Thoracic aorta (tissue), 2 donors: ENCODE measurements at places on chromosomes 2 and 18. TPM values are rescaled to one million over a fixed set of nuclear protein-coding genes. Genes with fewer than 3 reads are reported as not detected.
A peak's percentile ranks its signal among the peaks of the same experiment; 100 is the strongest.

Gene OR6B2
- not detected for total RNA-seq

Gene CD302
- total RNA-seq, result 110 TPM

Gene DSEL
- total RNA-seq, result 38.5 TPM

Gene FECH
- 39.6 TPM for total RNA-seq

Gene KCNIP3
- 22.1 TPM for total RNA-seq

Gene REG3A
- total RNA-seq, result 8.3 TPM

Gene CEP192
- 20.1 TPM for total RNA-seq

DNA sequence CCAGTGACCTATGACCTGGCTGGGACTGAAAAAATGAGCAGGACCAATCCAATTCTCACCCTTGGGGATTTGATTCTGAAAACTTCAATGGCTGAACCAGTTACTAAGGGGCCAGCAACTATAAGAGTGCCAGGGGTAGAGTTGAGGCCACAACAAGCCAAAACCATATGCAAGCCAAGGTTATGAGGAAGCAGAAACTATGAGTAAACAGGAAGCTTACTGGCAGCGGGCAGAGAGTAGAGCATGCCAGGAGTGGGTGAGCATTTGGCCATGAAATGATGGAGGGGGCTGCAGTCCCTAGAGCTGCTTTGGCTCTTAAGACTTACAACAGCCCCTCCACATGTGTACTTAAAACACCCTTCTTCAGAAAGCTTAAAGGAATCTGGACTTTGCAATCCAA, 82.4 kb downstream of the RBMS1 start:
- H3K4me3 ChIP-seq, result no peak overlapping the region
- peak overlapping the region; percentile 70 for H3K27ac ChIP-seq
- no peak for DNase-seq
- peaks cover 33% of the 10 kb centered on the region for H3K4me1 ChIP-seq
- no peaks in the 10 kb centered on the region for H3K36me3 ChIP-seq
- no peaks in the 10 kb centered on the region for H3K27me3 ChIP-seq

- H3K27ac ChIP-seq, result peak overlapping the region; percentile 99
- H3K4me3 ChIP-seq, result peak overlapping the region; percentile 97
- no peaks in the 10 kb centered on the region for H3K27me3 ChIP-seq
- peaks cover 59% of the 10 kb centered on the region for H3K4me1 ChIP-seq
These were observed 5.6 kb downstream of the FOSL2 start for GRCh38 chr2:28398101-28398834.

- H3K27ac ChIP-seq, result no peak overlapping the region
- H3K36me3 ChIP-seq, result no peaks in the 10 kb centered on the region
- no peak for DNase-seq
- H3K4me1 ChIP-seq, result no peaks in the 10 kb centered on the region
- H3K27me3 ChIP-seq, result no peaks in the 10 kb centered on the region
- peak overlapping the region; percentile 84 for H3K4me3 ChIP-seq
These were observed 2.3 kb downstream of the RFTN2 start for GRCh38 chr2:197673106-197673505.

DNA sequence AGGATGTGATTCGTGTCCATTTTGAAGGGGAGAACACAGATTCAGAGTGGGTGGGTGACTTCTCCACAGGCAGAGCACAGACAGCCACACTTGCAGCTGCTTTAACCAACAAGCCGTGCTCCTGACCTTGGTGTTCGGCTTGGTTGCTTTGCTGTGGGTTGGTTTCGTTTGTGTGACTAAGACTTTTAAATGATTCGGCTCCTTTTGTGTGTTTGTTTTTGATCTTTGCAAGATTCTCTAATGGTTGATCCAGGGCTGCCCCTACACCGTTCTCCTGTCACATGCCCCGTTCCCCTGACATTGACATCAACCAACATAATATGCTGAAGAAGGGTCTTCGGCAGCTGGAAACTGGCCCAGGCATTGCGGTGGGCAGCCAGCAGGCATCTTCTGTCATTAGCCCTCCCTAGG, 95.9 kb upstream of the MBOAT2 start:
- no peak overlapping the region for H3K4me3 ChIP-seq
- no peaks in the 10 kb centered on the region for H3K36me3 ChIP-seq
- no peak for DNase-seq
- H3K27ac ChIP-seq, result no peak overlapping the region

GRCh38 chr2:96623116-96623515, 15.0 kb downstream of the KANSL3 start:
- no peak for DNase-seq
- H3K27me3 ChIP-seq, result no peaks in the 10 kb centered on the region
- peaks cover 9% of the 10 kb centered on the region for H3K36me3 ChIP-seq
- no peak overlapping the region for H3K4me3 ChIP-seq
- no peak overlapping the region for H3K27ac ChIP-seq

GRCh38 chr2:236161082-236161462, 7.1 kb downstream of the GBX2 start:
- H3K27me3 ChIP-seq, result peaks cover 17% of the 10 kb centered on the region
- H3K4me1 ChIP-seq, result peaks cover 25% of the 10 kb centered on the region
- no peaks in the 10 kb centered on the region for H3K36me3 ChIP-seq

DNA sequence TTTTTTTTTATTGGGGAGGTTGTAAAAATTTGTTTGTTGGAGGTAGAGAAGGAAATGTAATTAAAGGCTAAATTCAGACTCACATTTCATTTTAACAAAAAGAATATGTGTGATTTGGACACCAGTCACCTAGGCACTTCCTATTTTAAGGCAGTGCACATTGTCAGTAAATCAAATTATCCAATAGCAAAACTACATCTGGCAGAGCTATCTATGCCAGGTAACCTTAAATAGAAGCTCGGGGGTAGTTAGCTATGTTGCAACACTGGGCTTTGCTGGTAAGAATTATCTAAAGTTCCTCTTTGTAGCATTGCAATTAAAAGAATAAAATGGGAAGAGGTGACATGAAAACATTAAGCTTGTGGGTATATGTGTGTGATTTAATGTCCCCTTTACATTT, 1064.4 kb upstream of the ZEB2 start:
- H3K27ac ChIP-seq, result no peak overlapping the region
- DNase-seq, result no peak
- no peaks in the 10 kb centered on the region for H3K4me1 ChIP-seq
- H3K27me3 ChIP-seq, result no peaks in the 10 kb centered on the region

GRCh38 chr2:64012115-64012514, 7.1 kb downstream of the VPS54 start:
- no peak overlapping the region for H3K27ac ChIP-seq
- DNase-seq, result no peak
- H3K4me3 ChIP-seq, result no peak overlapping the region
- peaks cover 20% of the 10 kb centered on the region for H3K4me1 ChIP-seq
- no peaks in the 10 kb centered on the region for H3K36me3 ChIP-seq

DNA sequence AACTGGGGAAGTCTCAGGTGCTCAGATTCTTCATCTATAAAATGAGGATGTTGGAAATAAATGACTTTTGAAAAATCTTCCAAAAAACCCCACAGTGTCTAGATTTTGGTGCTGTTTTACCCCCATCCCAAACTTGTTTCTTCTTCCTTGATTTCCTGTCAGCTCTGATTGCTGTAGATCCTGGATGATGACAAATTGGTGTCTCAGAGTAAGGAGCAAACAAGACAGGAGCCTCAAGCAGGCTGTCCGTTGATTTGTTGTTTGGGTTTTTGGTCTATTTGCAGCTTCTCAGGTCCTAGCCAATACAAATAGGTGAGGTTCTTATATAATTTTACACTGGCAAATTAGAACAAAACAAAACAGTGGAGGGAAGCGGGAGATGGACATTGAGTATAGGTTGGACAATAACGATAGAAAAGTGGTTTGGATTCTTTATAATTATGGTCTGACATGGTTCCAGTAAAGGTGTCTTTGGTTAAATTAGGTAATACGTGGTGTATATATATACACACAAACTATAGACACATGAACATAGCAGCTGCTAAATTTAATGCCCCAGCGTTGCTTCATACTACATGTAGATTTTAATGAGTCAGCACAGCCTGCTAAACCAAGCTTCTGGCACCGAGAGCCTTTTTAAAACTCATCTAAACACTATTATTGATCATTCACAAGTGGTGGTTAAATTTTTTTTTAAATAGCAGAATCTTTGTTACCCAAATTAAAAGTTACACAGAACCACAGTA, 142.5 kb downstream of the FMNL2 start:
- no peaks in the 10 kb centered on the region for H3K27me3 ChIP-seq
- DNase-seq, result no peak
- no peak overlapping the region for H3K4me3 ChIP-seq
- no peaks in the 10 kb centered on the region for H3K36me3 ChIP-seq
- peaks cover 21% of the 10 kb centered on the region for H3K4me1 ChIP-seq

DNA sequence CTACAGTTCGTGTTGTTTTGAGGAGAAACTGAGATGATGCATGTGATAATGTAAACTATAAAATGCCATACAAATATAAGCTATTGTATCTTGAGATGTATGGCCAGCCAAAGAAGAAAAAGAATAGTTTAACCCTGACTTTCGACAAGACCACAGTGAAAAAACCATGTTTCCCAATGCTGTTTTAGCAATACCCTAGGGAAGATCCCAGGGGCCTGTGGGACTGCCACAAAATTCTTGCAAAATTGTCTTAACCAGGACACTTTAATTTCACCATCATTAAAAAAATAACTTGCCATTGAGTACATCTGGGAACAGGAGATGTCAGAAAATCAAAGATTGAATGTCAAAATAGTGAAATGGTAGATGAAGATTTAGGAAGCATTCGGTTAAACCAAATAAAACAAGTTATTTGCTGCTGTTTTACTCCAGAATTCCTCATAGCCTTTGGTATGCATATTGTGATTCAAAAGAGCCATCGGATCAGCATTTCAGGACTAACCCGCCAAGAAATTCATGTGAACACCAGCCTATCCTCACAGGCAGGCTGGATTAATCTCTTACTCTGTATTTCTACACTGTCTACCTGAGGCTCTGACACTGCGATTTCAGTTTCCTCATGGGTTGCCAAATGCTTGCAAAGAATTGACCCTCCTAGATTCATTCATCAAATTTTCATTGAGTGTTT, 49.0 kb upstream of the SP3 start:
- no peaks in the 10 kb centered on the region for H3K36me3 ChIP-seq
- H3K27me3 ChIP-seq, result no peaks in the 10 kb centered on the region
- no peak overlapping the region for H3K4me3 ChIP-seq
- DNase-seq, result no peak
- peaks cover 61% of the 10 kb centered on the region for H3K4me1 ChIP-seq
- peak overlapping the region; percentile 97 for H3K27ac ChIP-seq

DNA sequence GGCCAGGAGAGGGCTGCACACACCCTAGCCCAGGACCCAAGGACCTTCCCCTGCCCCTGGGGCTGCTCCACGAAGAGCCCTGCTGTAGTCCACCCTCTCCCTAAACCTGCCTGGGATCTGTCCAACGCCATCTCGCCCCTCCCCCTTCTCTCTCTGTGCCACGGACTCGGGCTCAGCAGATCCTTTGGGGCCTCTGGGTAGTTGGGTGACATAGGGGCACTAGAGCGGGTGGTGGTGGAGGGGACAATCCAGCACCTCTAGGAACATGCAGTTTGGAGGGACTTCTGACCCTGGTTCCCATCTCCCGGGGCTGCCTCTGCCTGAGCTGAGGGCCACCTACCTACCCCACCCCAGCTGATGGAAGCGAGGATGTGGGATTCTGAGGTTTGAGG, 7.3 kb upstream of the CRYBA2 start:
- H3K27ac ChIP-seq, result no peak overlapping the region
- no peak for DNase-seq
- H3K36me3 ChIP-seq, result no peaks in the 10 kb centered on the region
- H3K27me3 ChIP-seq, result peaks cover 31% of the 10 kb centered on the region
- peaks cover 26% of the 10 kb centered on the region for H3K4me1 ChIP-seq
- H3K4me3 ChIP-seq, result no peak overlapping the region

DNA sequence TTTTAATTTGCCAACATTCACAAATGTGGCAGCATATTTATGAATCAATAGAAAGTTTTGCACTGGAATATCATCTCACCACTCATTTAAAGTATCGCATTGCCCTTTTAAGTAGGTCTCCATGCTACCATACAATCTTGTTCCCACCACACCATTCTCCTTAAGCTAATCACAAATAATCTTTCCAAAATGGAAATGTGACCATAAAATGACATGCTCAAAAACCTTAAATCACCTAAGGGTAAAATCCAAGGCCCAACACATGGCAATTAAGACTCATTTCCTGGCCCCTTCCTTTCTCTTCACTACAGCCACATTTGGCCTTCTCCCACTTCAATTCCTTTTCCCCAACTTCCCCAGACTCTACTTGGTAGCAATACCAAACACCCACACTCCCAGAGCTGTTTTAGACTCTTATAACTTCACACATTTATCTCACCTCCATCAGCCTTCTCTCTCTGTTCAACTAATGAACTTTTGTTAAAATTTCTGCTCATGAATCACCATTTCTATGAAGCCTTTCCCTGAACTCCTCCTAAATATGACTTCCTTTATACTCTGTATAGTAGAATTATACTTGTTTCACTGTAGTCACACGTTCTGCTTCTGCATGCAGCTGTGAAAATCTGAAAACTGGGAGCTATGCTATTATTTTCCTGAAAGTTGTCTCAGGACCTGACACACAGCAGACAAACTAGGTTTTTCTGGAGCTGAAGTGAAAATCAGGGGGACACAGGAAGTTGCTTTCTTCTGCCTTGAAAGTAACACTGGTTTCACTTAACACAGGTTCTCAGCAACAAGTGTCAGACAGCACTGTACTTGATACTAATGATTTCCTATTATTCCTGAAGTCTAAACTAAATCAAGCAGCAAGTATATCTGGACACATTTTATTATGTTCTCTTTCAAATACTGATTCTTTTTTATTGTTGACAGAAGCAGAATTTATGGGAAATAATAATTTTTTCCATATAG, 303.9 kb downstream of the ZEB2 start:
- H3K27ac ChIP-seq, result no peak overlapping the region
- no peak overlapping the region for H3K4me3 ChIP-seq
- no peaks in the 10 kb centered on the region for H3K27me3 ChIP-seq
- H3K36me3 ChIP-seq, result no peaks in the 10 kb centered on the region

- no peak for DNase-seq
- peaks cover 19% of the 10 kb centered on the region for H3K4me1 ChIP-seq
- no peaks in the 10 kb centered on the region for H3K36me3 ChIP-seq
These were observed 77.5 kb upstream of the ZEB2 start for GRCh38 chr2:144597388-144597787.

GRCh38 chr2:160252278-160252887, 52.3 kb upstream of the ITGB6 start:
- H3K36me3 ChIP-seq, result no peaks in the 10 kb centered on the region
- H3K4me1 ChIP-seq, result peaks cover 17% of the 10 kb centered on the region
- H3K4me3 ChIP-seq, result no peak overlapping the region
- DNase-seq, result no peak
- H3K27ac ChIP-seq, result no peak overlapping the region

DNA sequence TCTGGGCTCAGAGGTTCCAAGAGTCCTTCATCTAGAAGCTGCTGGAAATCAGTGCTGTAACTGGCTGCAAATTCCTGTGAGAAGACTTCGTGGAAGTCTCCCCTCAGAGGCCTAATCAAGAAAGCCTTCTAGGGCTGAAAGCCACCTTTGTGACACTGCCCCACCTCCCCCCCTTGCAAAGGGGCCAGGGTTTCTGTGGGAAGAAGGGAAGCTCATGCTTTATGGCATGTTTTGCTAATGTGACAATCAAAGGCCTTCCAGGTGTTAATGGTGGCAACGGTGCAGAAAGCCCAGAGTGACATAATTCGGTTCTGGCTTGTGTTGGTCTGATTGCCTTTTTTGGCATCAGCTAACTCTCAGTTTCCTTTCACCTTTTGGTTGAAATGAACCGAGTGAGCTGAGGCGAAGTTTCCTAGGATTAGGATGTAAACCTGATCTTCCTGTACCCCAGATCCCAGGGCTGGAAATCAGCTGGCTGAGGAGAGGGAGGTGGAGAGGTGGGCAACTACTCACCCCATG, 126.9 kb upstream of the TRIB2 start:
- no peak overlapping the region for H3K4me3 ChIP-seq
- H3K36me3 ChIP-seq, result no peaks in the 10 kb centered on the region
- no peaks in the 10 kb centered on the region for H3K27me3 ChIP-seq
- H3K4me1 ChIP-seq, result no peaks in the 10 kb centered on the region
- DNase-seq, result no peak
- H3K27ac ChIP-seq, result no peak overlapping the region
